ENCODE measurements at places on chromosomes 1 and 21.

DNA sequence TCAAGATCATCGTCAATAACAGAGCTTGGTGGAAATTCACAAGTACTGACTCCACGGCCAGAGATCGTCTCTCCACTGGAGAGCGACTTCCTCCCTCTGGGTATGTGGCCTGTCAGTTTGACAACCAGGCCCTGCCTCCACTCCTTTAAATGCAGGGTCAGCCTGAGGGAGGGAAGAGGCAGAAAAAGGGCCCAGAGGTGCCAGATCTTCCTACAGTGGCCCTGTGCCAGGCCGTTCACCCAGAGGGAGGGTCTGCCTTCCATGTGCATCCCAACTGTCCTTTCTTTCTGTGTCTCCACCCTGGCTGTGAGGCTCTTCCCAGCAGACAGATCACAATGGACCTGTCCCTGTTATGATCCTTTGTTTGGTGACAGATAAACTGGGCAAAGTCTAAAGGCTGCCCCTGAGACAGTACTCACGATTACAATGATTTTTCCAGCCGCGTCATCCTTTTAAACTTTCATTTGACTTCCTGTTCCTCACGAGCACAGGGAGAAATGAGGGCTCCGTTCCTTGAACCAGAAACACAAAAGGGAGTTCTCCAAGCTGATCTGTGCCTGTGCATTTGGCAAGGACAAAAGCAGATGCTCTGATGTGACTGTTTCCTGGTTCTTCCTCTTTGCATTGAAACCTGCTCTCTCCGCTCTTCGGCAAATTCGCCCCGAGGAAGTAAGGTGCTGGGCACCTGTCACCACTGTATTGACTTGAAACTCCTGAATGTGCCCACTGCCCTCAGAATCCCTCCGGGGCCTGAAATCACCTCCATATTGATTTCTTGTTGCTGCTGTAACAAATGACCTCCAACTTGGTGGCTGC lies 126.7 kb downstream of the PGBD5 start:
- no peak for DNase-seq

DNA sequence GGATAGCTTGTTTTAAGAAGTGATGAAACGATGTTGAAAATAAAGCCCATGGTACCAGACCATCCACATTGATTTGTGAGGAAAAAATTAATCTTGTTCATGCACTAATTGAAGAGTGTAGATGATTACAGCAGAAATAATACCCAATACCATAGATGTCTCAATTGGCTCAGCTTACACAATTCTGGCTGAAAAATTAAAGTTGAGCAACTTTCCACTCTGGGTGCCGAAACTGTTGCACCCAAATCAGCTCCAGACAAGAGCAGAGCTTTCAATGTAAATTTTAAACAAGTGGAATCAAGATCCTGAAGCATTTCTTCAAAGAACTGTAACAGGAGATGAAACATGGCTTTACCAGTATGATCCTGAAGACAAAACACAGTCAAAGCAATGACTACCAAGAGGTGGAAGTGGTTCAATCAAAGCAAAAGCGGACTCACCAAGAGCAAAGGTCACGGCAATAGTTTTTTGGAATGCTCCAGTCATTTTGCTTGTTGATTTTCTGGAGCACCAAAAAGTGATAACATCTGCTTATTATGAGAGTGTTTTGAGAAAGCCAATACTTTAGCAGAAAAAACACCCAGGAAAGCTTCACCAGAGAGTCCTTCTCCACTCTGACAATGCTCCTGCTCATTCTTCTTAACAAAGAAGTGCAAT lies 16.1 kb upstream of the KCNA3 start:
- no peak for DNase-seq

DNA sequence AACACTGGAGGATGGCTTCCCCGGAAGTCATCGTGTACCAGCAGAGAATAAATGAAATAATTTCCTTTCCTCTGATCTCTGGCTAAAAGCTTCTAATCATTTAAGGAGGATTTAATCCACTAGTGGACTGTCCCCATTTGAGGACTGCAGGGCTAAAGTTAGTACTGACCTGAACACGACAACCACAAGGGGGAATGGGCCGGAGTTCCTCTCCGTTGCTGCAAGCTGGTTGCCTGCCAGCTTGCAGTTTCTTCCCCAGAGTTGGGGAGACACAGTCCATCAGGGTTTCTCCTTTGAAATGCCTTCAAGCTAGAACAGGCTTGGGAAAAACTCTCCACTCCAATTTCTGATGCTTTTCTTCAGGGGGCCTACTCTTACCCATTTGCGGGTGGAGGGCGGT lies 35.5 kb upstream of the NPL start:
- DNase-seq = no peak

DNA sequence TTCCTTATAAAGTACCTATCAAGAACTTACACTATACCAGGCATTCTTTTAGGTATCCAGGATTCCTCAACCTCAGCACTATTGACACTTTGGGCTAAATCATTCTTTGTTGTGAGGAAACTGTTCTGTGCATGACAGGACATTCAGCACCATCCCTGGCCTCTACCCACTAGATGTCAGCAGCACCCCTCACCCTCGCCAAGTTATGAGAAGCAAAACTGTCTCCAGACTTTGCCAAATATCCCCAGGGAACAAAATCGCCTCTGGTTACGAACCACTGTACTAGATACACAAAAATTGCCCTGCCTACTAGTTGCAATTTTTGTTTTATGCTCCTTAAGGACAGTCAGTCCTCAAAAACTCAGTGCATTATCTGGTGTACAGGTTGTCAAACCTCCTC lies 35.7 kb downstream of the PALMD start:
- DNase-seq = no peak

DNA sequence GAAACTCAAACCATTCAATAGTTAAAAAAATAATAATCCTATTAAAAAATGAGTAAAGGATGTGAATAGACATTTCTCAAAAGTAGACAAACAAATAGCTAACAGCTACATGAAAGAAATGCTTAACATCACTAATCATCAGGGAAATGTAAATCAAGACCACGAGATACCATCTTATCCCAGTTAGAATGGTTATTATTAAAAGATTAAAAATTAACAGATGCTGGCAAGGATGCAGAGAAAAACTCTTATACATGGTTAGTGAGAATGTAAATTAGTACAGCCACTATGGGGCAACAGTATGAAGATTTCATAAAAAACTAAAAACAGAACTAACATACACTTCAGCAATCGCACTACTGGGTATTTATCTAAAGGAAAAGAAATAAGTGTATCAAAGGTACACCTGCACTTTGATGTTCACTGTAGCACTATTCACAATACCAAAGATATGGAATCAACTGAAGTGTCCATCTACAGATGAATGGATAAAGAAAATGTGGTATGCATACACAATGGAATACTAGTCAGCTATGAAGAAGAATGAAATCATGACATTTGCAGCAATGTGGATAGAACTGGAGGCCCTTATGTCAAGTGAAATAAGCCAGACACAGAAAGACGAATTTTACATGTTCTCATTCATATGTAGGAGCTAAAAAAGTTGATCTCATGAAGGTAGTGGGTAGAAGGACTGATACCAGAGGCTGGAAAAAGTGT lies 117.9 kb downstream of the ACBD6 start:
- DNase-seq = no peak

- DNase-seq = no peak
Measured at GRCh38 chr1:38507563-38507962, 352.0 kb downstream of the RRAGC start.

DNA sequence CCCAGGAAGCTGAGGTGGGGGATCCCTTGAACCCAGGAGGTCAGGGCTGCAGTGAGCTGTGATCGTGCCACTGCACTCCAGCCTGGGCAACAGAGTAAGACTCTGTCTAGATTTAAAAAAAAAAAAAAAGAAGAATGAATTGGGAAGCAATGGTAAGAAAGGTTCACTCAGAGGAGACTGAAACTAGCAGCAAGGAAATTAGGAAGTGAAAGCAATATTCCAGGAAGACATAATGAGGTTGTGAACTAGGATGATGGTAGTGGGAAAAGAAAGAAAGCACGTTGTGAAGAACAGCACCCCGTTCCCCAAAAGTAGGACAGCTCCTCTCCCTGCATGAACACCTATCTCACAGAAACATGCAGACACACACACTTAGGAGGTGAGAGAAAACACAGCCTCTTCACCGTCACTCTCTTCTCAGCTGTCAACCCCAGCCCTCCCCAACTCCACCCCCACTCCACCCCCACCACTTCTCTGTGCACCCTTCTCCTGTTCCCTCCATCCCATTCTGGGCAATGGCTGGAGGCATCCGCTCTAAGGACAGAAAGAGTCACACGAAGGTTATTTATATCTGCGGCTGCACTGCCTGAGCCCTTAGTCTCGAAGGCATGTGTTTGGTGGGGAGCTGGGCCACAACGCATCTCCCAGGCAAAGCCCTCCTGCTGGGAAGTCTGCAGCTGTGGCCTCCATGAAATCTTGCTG lies 101.8 kb upstream of the LPGAT1 start:
- no peak for DNase-seq

DNA sequence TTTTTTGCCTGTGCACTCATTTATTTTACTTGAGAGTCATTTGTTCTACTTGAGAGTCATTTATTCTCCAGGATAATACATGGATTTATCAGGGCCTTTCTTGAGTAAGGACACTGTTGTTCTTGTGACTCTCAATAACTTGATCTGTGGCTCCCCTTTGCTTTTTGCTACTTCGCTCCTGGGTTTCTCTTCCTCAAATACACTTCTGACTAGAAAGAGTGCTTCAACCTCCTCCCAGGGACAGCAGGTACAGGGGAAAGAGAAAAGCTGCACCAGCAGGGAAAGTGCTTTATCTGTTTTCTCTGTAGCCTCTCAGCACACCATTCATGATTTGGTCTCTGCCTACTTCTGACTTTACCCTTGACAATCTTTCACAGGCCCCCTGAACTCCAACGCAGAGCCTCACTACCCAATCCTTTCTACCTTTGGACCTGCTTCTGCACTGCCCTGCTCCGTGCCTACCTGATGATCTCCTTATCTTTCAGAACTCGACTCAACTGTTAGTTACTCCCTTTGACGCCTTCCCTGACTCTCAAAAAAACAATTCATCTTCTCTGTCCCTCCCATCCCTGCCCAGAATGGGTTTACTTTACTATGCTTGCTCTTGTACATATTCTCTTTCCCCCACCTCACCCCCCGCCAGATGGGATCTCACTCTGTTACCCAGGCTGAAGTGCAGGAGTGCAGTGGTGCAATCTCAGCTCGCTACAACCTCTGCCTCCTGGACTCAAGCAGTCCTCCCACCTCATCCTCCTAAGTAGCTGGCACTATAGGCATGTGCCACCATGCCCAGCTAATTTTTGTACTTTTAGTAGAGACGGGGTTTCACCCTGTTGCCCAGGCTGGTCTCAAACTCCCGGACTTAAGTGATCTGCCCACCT lies 15.6 kb upstream of the PIGM start:
- DNase-seq = no peak

- DNase-seq = peak; percentile 75
Measured at GRCh38 chr1:37513795-37514349, 694 bp downstream of the MEAF6 start.

GRCh38 chr1:240559781-240560180 lies 52.2 kb downstream of the GREM2 start:
- no peak for DNase-seq

DNA sequence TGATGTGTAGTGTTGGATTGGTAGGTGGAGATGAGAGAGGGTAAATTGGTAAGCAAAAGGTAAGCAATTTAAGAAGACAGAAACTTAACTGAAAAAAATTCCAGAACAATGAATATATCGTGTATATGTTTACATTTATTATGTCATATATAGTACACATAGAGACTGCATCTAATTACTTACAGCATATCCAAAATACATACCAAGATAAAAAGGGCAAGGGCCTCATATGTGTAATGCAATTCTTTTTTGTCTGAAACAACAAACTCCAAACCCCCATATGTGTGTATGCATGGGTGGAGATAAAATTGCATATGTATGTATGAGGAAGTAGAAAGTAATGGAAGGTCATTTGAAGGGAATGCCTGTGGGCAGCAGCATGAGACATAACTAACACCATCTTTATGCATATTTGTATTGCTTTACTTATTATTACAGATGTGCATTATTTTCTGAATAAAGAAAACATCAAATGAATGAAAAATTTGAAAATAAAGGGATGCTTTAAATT lies 4.3 kb downstream of the KRTAP20-3 start:
- no peak for DNase-seq

- DNase-seq = no peak
Measured at GRCh38 chr1:160975026-160975425, 20.4 kb upstream of the ITLN2 start.

- no peak for DNase-seq
Measured at GRCh38 chr1:201264554-201264953, 18.8 kb upstream of the PKP1 start.

- no peak for DNase-seq
Measured at GRCh38 chr1:91545506-91546300, 45.1 kb downstream of the CDC7 start.

DNA sequence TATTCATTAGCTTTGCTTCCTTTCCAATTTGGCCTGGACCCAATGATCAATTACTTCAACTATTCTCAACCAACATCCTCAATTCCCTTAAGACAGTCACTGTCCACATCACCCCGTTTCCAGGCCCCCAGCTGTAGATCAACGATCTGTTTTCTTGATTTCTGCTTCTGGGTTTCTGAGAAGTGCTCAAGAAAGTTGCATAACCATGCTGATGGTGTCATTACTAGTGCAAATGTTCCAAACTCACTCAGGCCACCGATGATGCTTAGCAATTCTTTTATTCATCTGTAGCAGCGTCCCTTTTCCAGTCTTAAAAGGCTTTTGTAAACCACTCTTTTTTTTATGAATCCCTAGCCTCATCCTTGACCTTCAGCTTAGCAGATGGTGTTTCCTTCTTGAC lies 155.8 kb upstream of the PTGFR start:
- DNase-seq = no peak

DNA sequence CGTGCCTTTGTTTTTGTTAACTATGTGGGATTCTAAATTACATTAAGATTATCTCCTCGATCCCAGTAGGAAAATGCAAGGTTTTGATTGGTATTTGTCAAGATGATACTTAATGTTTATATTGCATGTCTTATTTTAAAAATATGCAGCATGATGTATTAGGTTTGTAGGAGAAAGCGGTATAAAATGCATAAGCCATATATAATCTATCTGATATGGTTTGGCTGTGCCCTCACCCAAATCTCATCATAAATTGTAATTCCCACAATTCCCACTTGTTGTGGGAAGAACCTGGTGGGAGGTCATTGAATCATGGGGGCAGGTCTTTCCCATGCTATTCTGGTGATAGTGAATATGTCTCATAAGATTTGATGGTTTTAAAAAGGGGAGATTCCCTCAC lies 198.1 kb upstream of the NCAM2 start:
- DNase-seq = no peak

DNA sequence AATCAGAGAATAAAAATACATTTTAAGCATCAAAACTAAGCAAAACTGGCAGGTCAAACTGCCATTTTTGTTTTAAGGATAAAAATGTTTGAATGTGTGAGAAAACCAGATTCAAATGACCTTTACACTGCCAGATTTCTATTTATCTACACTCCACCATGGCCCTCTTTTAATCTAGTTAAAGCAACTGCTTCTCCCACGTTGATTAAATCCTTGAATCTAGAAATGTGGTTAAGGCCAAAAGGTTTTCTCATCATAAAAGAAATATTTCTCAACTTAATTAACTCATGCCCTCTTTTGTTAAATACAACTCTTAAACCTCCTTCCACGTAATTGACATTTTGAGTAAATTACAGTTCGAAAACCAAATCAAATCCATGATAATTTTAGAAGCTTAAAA lies 15.0 kb downstream of the EGLN1 start:
- no peak for DNase-seq

GRCh38 chr1:25033828-25034705 lies 104.0 kb upstream of the RUNX3 start:
- DNase-seq = no peak

- no peak for DNase-seq
Measured at GRCh38 chr1:96116731-96117130, 604.9 kb upstream of the PTBP2 start.

GRCh38 chr1:12543740-12544154 lies 74.3 kb downstream of the DHRS3 start:
- DNase-seq = no peak

- no peak for DNase-seq
Measured at GRCh38 chr1:111127923-111128643, 11.8 kb downstream of the DRAM2 start.

All from stimulated activated CD4-positive, alpha-beta T cell treated with anti-CD3 and anti-CD28 coated beads, Interleukin-1b, Interleukin-23, amount 100 ng/mL, for 48 hours (primary cell).